NCI-H2227 treated with DMSO at 0.1 percent for 48 hours (cell line): ENCODE measurements at places on chromosomes 3 and 15.

DNA sequence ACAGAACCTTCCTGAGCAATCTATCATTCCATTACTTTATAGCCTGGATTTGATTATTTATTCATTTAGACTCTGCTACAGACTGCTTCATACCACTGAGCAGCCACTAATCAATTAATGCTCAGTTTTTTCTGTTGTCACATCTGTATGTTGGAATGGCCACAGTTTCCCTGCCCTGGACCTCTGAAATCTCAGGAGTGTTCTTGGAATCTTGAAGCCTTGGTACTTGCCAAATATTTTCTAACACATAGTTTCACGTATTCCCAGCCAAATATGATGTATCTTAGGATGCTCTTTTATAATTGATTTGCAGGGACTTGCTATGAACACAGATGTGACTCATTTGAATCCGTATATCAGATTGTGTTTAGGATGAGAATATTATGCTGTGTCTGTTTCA is 225.8 kb downstream of the TAFA4 start:
- DNase-seq = no peak

DNA sequence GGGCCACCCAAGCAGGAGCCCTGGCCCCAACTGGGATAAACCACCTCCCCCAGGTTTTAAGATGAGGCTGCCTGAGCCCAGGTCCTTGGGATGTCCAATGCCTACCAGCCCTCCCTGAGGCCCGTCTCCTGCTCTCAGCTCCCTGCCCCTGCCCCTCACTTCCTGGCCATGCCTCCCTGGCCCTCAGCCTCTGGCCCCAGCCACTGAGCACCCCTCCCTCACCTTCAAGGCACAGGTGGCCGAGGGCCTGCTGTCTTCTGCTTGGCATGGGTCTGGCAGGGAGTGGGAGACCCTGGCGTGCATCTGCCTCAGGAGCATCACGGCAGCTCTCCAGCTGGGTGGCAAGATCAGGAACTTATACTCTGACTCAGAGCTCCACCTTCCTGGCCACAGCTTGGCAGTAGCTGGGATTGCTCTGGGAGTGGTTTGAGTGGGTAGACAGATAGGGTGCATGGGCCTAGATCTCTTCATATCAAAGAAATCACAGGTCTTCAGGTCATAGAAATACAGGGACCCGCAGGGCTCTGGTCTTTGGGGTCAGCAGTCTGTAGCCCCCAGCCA is at the start of gene PLA2G4E:
PLA2G4E (minus strand) TSS at position 330 of the 561 bp plus-strand sequence; CDS start at position 318, 12 bp downstream.
- DNase-seq = no peak

DNA sequence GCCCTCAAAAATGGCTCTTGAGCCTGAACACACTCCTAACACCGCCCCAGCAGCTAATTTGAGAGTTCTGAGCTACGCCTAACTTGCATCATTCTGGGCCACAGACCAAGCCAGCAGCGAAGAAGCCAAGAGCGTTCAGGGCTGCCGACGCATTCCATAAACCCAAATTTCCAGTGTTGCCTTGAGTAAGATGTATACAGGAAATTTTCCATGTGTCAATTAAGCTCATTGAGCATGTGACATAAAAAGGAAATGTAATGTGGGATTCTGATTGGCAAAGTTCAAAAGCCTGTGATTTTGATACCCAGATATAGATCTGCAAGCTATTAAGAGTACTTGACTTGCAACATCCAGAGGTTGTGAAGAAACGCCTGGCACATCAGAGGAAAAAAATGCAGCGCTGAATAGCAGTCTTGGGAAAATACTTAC is 148.6 kb upstream of the NR2F2 start:
- DNase-seq = no peak

DNA sequence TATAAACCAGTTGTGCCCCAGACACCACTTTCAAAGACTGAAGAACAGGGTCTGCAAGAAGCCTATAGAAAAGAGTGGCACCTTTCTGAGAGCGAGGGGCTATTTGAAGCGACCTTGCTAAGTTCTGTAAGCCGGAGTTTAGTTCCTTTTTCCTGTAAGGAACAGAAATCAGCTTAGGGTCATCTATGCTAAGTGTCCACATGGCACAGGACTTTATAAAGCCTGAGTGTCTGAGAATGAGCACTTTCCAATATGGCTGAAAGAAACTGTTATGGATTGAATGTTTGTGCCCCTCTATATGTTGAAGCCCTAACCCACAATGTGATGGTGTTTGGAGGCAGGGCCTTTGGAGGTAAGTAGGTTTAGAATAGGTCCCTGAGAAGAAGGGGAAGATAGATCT is 4.0 kb upstream of the A4GNT start:
- no peak for DNase-seq

DNA sequence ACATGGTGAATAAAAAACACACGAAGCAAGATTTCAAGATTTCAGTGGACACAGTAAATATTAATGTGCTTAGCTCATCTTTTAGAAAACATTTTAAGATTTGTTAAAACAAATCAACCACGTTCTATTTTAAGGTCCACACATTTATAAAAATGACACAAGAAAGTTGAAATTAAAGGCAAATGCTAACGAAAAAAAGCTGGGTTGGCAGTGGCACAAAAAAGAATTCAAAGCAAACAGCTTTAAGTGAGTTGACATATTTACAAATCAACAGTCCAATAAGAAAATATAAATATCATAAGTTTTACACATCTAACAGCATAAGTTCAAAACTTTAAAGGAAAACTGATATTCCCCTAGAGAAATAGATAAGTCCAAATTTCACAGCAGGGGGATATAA is 430.4 kb upstream of the CCDC54 start:
- no peak for DNase-seq
